Thyroid gland (tissue), 4 donors: ENCODE measurements at places on chromosomes 1 and 21. TPM values are rescaled to one million over a fixed set of nuclear protein-coding genes. Genes with fewer than 3 reads are reported as not detected.
A peak's percentile ranks its signal among the peaks of the same experiment; 100 is the strongest.

GRCh38 chr1:33143176-33143575 is 38.7 kb downstream of the TRIM62 start:
- no peaks in the 10 kb centered on the region for H3K36me3 ChIP-seq
- no peak overlapping the region for H3K4me3 ChIP-seq
- H3K27me3 ChIP-seq, result no peaks in the 10 kb centered on the region
- DNase-seq, result no peak
- no peak overlapping the region for H3K27ac ChIP-seq
- H3K4me1 ChIP-seq, result no peaks in the 10 kb centered on the region

CACNA1S gene
- not detected for total RNA-seq

KLHDC9 gene
- total RNA-seq, result 21.5 TPM

GRCh38 chr1:27967106-27967883 is 7.5 kb downstream of the XKR8 start:
- peaks cover 6% of the 10 kb centered on the region for H3K4me1 ChIP-seq
- peaks cover 17% of the 10 kb centered on the region for H3K36me3 ChIP-seq
- DNase-seq, result no peak

DNA sequence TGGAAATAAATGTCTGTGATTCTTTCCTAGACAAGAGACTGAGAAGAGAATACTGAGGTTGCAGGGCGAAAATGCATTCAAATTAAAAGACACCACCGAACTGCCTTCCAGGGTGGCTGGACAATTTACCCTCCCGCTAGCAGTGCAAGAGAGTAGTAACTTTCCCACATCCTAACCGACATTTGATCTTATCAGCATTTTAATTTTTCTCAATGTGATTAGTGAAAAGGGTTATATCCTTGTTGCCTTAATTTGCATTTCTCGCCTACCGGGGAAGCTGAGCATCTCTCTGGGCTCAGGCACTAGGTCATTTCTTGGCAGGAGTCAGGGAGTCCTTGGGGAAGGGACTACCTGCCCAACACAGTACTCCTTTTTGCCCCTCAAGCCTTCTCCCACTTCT is 2.8 kb downstream of the TNFRSF8 start:
- DNase-seq, result no peak
- no peak overlapping the region for H3K27ac ChIP-seq
- H3K27me3 ChIP-seq, result peaks cover 17% of the 10 kb centered on the region
- peaks cover 10% of the 10 kb centered on the region for H3K4me1 ChIP-seq
- no peaks in the 10 kb centered on the region for H3K36me3 ChIP-seq
- no peak overlapping the region for H3K4me3 ChIP-seq

BARHL2 gene
- total RNA-seq, result not detected

GRCh38 chr1:213759359-213760181 is 228.2 kb upstream of the PROX1 start:
- no peak for DNase-seq
- H3K27ac ChIP-seq, result no peak overlapping the region
- H3K4me1 ChIP-seq, result no peaks in the 10 kb centered on the region
- no peak overlapping the region for H3K4me3 ChIP-seq

DNA sequence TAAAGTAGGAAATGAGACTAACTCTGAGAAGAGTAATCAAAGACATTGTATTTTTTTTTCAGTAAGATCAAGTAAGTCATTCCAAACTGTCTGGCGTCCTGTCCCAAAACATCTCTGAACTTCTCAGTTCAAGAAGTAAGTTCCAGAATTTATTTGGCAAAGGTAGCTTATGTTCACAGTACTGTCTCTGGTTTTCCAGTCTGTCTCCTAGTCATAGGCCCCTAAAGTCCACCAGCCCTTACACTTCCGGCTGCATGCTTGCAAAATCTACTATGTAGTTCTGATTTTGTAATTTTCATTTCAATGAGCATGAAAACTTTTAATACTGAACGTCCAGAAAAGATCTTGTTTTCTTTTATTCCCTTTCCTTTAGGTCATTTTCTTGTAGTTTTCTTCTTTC is 61.4 kb upstream of the S1PR1 start:
- no peaks in the 10 kb centered on the region for H3K36me3 ChIP-seq
- no peaks in the 10 kb centered on the region for H3K27me3 ChIP-seq
- H3K27ac ChIP-seq, result no peak overlapping the region
- DNase-seq, result no peak
- no peaks in the 10 kb centered on the region for H3K4me1 ChIP-seq

DNA sequence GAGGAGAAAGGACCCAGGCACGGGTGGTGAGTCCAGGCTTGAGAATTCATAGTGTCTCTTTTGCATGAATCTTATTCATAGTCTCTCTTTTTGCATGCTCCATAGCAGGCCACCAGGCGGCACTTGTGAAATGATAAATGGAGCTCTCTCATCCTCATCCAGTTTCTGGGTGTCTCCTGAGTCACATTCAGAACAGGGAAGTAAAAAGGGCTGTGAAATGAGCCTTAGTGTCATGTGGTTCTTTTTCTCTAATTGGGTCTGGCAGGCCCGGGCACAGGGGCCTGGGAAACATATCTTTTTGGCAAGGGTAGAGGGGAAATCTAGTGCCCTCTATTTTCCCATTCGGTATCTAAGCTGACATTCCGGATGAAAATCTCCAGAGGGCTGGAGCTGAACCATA is 19.1 kb upstream of the NCF2 start:
- no peak overlapping the region for H3K4me3 ChIP-seq
- no peak overlapping the region for H3K27ac ChIP-seq
- peaks cover 8% of the 10 kb centered on the region for H3K4me1 ChIP-seq
- no peaks in the 10 kb centered on the region for H3K27me3 ChIP-seq
- DNase-seq, result peak; percentile 21
- no peaks in the 10 kb centered on the region for H3K36me3 ChIP-seq

DNA sequence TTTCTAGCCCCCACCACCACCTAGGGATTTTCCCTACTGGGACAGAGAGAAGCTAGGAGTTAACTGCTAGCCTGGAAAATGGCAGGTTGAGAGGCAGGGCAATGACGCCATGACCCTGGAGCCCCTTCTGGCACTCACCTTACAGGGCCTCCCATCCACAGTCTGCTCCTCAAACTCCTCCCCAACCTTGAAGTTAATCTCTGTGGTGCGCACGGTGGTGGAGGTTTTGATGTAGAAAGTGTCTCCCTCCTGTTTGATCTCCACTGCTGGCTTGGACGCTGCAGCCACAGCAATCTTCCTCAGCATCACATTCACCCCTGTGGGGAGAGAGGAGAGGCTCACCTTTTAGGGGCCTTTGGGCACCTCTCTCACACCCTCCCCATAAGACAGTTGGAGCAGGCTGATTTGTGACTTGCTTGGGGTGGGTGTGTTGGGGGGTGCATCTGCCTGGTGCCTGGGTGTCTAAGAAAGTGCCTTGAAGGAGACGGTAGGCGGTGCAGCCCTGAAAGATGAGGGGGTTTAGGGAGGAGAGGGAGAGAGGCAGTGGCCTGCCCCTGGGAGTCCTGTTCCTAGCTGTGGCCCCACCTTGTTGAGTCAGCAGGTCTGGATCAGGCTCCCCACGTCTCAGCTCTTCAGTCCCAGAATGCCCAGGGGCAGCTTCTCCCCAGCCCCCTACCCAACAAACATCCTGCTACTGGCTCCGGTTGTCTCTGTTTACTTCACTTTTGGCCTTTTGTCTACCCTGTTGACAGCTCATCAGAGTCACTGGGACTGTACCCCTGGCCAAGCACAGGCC is 4.4 kb downstream of the CRABP2 start:
- DNase-seq, result no peak
- no peaks in the 10 kb centered on the region for H3K36me3 ChIP-seq
- H3K27ac ChIP-seq, result no peak overlapping the region
- H3K27me3 ChIP-seq, result no peaks in the 10 kb centered on the region
- peaks cover 48% of the 10 kb centered on the region for H3K4me1 ChIP-seq

GRCh38 chr1:185969028-185969427 is 234.8 kb downstream of the HMCN1 start:
- no peak overlapping the region for H3K27ac ChIP-seq
- H3K36me3 ChIP-seq, result no peaks in the 10 kb centered on the region
- DNase-seq, result no peak
- H3K4me1 ChIP-seq, result peaks cover 16% of the 10 kb centered on the region

DNA sequence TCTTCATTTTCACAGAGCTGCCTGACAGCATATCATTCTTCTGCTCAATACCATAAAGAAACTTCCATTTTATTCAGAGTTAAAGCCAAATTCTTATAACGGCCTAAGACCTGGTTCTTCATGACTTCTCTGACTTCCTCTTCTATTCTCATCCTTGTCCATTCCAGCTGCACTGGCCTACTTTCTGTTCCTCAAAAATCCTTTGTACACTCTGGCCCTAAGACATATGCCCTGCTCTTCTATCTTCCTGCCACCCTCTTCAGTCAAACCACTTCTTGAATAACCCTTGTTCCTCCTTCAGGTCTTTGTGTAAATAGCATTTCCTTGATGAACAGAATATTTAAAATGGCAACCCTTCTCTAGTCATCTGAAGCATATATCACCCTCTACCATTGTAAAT is 1338.7 kb upstream of the ADGRL2 start:
- no peaks in the 10 kb centered on the region for H3K27me3 ChIP-seq
- H3K27ac ChIP-seq, result no peak overlapping the region
- no peak overlapping the region for H3K4me3 ChIP-seq
- DNase-seq, result no peak

DDR2 gene
- 64.2 TPM for total RNA-seq
